Fibroblast of the aortic adventitia (primary cell): ENCODE measurements at places on chromosomes 2 and 18. TPM values are rescaled to one million over a fixed set of nuclear protein-coding genes. Genes with fewer than 3 reads are reported as not detected.

The TMEM198 gene
- total RNA-seq, result 1.1 and 2.8 TPM in 2 replicates

The KCNG2 gene
- not detected in 2 replicates for total RNA-seq

The CNDP1 gene
- total RNA-seq, result not detected in 2 replicates

- DNase-seq, result no peak
These were observed 87.9 kb downstream of the PXDN start for GRCh38 chr2:1656326-1656960.

DNA sequence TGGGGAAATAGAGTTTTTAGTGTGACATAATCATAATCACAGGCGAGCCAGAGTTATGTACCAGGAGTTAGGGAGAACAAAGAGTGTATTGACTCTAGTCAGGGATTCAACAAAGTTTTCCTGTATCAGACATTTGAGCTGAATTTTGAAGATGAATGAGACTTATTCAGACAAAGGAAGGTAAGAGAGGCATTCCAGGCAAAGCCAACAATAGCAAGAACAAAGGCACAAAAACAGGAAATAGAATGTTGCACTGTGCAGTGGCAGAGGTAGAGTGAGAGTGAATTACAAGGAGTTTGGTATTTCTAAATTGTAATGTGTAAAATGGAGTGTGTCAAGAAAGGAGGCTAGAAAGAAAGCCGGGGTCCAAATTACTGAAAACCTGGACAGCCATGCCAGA lies 156.2 kb downstream of the CCDC148 start:
- DNase-seq, result no peak

- no peak for DNase-seq
These were observed 35.6 kb downstream of the HDAC4 start for GRCh38 chr2:239365071-239365781.

DNA sequence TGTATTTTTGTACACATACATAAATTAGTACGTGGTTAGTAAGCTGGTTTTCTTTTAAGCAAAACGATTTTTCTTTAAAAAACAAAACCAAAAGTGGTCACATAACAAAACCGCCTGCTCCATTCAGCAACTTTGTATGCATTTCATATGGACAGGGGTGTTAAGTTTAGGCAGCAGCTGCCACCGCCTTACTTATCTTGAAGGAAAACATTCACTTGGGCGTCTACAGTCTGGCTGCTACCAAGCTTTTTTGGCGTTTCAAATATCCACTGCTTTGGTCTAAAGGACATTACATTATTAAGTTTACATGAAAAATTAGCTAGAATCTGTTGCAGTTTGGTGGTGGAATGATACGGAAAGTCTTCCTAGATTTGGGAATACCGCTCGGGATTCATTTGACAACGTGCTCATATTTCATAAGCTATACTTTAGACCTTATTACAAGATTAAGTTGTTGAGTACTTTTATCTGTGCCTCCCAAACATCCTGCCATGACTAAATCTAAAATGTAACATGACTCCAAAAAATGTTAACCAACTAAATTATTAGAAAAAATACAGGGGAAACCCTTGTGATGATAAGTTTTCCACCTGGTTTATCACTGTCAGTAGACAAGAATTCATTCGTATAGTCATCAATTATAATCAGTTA lies 214.8 kb downstream of the NEDD4L start:
- DNase-seq, result no peak

DNA sequence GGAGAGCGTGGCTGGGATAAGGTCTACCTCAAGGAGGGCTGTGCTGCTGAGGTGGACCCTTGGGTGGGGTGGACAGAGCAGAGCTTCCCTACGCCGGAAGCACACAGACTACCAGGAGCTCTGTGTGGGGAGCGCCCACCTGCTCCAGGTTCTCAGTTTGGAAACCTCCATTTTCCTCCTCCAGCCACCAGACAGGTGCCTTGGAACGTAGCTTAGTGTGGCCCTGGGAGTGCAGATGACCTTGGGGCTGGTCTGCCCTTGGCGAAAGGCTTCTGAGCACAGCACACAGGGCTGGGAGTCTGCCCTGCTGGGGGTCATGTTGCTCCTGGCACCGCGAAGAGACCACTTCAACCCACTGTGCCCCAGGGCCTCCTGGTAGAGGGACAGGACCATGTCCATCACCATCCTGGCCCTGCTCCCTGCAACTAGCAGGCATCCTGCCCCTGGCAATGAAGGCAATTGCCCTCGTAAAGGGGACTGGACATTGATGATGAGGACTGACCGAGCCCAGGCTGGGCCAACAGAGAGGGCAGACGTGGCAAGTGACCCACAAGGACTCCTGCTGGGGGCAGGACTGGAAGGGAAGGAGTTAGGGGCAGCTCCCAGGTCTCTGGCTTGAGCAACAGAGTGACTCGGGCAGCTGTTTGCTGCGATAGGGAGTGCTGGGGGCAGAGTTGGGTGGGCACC lies 214.7 kb downstream of the CYP26B1 start:
- no peak for DNase-seq

GRCh38 chr2:13046557-13047165 lies 329.9 kb downstream of the TRIB2 start:
- peak; percentile 52 for DNase-seq
